ENCODE measurements at places on chromosomes 3 and 15. TPM values are rescaled to one million over a fixed set of nuclear protein-coding genes. Genes with fewer than 3 reads are reported as not detected.

The MNS1 gene
- 0.94 TPM for total RNA-seq

The ATP6V1A gene
- 17.9 TPM for total RNA-seq

The ARHGEF26 gene
- 0.97 TPM for total RNA-seq

The SKIL gene
- total RNA-seq, result 14.7 TPM

The HTR3C gene
- total RNA-seq, result not detected

The ERICH6 gene
- total RNA-seq, result not detected

The TTC21A gene
- 2.0 TPM for total RNA-seq

The ST8SIA2 gene
- 2.0 TPM for total RNA-seq

GRCh38 chr3:45631486-45631885, 36.9 kb downstream of the LIMD1 start:
- no peak for DNase-seq

- DNase-seq, result no peak
These were observed 41.2 kb downstream of the HPS3 start for GRCh38 chr3:149170672-149171071.

- DNase-seq, result peak; percentile 29
These were observed at the start of gene GHSR for GRCh38 chr3:172447611-172448579. Gene GHSR, minus strand, starts transcription at chr3:172448456. Its CDS starts 43 bp downstream, at chr3:172448413.

GRCh38 chr3:133777807-133778568, 27.6 kb upstream of the SRPRB start:
- no peak for DNase-seq

GRCh38 chr15:64333986-64334929, 21.7 kb downstream of the CSNK1G1 start:
- DNase-seq, result no peak

DNA sequence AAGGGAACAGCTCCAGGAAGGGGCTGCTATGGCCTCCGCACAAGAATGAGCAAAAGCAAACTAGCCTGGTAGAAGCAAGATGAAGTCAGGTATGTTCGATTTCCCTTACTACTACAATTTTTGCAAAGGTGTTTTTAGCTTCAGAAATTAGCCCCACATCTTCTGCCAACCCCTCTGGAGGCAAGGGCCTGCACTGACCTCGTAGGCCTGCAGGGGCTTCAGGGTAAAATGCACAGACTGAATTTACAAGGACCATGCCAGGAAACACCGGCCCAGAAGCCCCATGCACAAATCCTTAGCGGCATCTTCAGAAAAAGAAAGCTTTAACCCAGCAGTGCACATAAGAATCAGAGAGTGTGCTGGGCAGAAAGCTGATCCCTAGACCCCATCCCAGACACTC, 53.0 kb downstream of the SLC6A1 start:
- no peak for DNase-seq

DNA sequence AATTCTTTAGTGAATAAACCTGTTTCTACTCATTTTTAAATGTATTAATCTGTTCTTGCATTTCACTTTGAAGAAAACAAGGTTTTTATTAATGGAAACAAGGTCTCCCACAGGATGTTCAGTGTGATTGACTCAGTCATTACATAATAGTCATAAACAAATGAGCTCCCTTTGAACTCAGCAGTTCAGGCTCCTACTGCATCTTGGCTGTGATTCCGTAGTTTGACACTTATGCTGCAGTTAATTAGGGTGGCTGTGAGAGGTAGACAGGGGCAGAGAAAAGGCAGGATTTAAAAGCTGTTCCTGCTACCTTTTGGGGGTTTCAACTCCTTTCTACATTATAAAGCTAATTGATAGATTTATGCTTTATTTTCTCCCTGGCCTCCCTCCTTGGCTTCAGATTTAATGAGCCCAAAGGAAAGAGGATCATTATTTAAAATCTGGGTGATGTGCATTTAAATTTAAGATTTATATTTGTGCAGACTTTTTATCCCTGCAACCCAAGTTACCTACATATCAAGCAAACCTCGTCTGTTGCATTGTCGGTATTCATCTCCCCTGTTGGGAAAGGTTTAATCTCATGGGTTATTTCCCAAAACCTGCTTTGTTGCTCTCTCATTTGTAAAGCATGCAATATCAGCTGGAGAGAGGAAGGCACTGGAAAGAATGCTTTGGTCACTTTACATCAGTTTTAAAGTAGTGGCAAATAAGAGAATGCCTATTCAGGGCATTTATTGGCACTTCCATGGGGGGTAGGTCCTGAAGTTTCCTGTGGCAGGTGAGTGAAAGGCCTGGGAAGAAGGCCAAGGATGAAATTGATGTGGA, 345.0 kb upstream of the NR2E3 start:
- no peak for DNase-seq

GRCh38 chr3:189745622-189746021, 114.4 kb downstream of the TP63 start:
- no peak for DNase-seq

- DNase-seq, result no peak
These were observed 102.5 kb downstream of the SST start for GRCh38 chr3:187567661-187568121.

DNA sequence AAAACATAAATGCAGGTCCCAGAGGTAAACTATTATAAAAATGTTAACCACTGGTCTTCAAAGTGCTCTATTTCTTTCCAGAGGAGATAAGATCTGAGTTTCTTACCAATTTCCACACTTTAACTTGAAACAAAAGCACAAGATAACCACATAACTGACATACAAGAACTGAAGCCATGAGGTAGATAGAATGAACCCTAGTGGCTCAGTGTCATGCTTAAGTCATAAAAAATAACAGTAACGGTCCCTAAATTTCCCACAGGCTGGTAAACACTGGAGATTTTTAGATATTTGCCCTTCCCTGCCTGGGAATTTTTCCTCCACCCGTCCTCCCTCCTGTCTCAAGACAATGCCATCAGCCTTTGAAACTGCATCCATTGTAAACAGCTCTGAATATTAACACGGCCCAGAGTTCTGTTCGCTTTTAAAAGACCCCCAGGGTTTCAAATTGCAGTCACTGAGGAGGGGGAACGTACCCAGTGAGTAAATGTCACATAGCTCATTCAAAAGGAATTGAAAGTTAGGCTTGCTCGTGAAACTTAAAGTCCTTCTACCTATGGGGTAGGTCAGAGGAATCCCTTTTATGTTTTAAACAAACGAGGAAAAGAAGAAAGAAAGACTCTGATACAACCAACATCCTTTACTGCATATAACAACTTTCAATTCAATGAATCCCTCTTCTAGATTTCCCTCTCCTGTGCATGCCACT, 5.7 kb downstream of the LRIG1 start:
- DNase-seq, result no peak

GRCh38 chr3:16834214-16834613, 50.5 kb upstream of the PLCL2 start:
- DNase-seq, result no peak

DNA sequence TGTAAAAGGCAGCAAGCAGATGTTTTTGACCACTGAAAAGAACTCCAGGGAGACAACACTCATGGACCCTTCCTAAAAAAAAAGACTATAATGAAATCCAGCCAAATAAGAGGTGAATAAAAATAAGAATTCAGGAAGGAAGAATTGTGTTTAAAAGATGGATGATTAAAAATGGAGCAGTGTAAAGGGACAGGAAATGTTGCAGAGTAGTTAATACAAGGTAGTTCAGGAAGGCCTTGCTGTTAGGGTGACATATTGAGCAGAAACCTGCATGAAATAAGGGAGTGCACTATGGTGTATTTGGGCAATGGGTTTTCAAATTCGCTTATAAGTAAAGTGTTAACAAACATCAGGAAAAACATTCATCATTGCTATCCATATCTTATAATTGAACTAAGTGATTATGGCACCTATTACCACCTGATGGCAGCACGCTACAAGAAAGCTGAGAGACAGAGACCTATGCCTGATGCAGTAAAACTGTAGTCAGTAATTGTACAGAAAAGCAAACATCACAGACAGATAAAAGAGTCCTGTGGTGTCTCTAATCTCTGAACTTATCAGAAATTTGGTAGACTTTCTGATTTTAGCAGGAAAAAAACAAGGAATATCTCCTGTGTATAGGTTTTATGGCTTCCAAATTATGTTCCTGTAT, 5.8 kb upstream of the DBR1 start:
- DNase-seq, result no peak

GRCh38 chr3:97359977-97360376, 404.6 kb upstream of the ARL6 start:
- no peak for DNase-seq

GRCh38 chr3:174931473-174932353, 72.6 kb downstream of the NAALADL2 start:
- DNase-seq, result no peak

GRCh38 chr15:91853948-91854638, 585 bp downstream of the SLCO3A1 start:
- DNase-seq, result peak; percentile 70

DNA sequence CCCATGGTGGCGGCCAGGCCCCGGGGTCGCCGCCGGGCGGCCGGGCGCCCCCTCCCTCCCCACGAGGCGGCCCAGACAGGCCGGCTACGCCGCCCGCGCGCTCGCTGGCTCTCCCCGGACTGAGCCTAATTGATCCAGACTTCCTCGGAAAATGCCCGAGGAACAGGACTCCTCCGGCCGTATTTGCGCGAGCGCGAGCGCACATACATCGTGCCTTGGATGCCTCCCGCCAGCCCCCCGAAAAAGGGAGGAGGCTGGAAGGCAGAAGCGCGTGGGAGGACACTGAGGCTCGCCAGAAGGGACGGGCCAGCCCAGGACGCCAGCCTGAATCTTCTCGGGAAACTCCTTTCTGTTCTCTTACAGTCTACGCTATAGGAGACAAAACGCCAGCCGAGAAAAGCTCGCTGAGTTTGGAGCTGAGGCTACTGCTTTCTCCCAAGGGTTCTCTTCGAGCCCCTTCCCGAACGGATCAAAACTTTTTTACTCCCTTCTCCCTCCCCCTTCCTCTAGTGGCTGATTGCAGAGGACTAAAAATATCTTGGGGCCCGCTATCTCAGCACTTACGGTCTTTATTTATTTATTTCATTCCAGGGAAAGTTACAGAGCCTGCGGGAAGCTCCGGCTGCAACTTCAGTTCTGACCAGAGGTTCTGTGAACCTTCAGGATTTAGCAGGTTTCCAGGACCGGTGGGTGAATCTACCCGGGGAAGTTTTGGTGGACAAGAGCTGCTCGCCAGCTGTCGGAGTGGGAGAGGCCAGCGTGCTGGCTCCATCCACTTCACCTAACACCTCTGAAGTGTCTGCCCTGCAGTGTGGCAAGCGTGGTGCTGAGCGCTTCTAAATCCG, at the start of gene PDZRN3:
Gene PDZRN3, minus strand, starts transcription at position 121 of the 845 bp plus-strand sequence.
- DNase-seq, result peak; percentile 78

GRCh38 chr3:184635126-184635525, 73.5 kb downstream of the EPHB3 start:
- DNase-seq, result peak; percentile 68

GRCh38 chr3:196624067-196624790, 15.3 kb upstream of the NRROS start:
- no peak for DNase-seq

- no peak for DNase-seq
These were observed 4.2 kb upstream of the RFC4 start for GRCh38 chr3:186810336-186810996.

DNA sequence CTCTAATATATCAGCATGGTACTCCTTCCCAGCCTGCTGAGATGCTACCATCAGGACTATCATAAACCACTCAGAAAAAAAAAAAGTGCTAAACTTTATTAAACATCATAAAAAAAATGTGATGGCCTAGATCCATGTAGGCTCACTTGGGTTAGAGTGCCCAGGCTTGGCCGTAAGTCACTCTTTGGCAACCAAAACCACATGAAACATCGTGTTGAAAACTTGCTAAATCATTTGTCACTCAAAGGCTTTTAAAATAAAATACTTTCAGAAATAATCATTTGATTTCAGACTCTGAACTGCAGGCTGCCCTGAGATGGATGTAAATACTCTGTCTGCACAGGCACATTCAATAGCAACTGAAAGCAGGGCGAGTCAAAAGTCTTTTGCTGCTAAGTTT, 78.4 kb upstream of the WNT5A start:
- DNase-seq, result no peak

- DNase-seq, result no peak
These were observed 28.3 kb upstream of the ATP2B2 start for GRCh38 chr3:10533737-10534023.

DNA sequence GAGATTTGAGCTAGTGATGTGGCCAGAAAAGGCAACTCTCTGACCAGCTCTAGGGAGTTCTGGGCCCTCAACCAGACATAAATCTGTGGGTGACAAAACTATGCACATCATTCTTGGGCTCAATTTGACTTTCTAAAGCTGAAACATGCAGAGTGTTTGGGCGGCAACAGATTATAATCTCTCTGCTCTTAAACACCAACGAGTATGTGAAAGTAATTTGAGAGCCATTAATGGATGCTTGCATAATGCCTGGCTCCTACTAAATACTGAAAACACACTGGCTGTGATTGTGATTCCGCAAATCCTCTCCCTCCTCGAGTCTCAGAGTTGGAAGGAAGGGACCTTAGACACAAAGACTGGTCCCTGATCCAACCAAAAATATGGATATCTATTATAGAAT, 186.7 kb downstream of the UACA start:
- no peak for DNase-seq

GRCh38 chr15:52682781-52683180, 3.6 kb upstream of the ATOSA start:
- no peak for DNase-seq

DNA sequence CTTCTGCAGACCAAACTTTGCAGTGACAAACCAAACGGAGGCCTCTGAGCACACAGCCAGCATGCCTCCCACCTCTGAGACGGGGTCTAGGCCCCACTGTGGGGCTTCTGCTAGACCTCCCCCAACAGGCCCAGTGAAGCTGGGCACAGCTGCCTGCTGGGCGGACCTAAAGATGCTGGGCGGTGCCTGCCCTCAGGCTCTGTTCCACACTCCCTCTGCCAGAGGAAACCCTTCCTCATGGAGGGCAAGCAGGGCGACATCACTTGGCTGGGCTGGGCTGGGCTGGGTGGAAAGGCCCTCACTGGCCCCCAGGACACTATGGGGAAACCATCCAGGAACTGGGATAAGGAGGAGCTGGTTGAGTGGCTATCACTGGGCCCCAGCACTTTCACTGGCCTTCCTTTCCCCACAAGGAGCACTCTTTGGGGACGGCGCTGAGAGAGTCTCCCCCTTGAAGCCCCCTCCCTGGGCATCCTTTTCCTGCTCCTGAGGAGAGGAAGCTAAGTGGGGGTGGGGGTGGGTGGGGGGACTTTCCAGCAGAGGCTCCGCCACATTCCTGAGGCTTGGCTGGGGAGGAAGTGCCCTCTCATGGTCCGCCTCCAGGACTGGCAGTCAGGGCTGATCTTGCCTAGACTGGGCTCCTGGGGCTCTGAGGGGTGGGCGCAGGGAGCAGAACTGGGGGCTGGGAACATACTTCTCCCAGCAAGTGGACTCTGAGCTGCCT, 98.1 kb upstream of the HACD2 start:
- DNase-seq, result no peak

- no peak for DNase-seq
These were observed 79.5 kb downstream of the COL6A6 start for GRCh38 chr3:130596484-130596883.

- no peak for DNase-seq
These were observed 277.0 kb upstream of the LRRC3B start for GRCh38 chr3:26345613-26346012.

GRCh38 chr15:96253006-96253747, 77.3 kb upstream of the NR2F2 start:
- no peak for DNase-seq
